ENCODE measurements at places on chromosomes 5 and 9.

GRCh38 chr5:50759526-50760270, 93.3 kb downstream of the PARP8 start:
- no peak for DNase-seq

- DNase-seq, result no peak
Observed at GRCh38 chr5:134637116-134637721, 4.6 kb upstream of the SAR1B start.

DNA sequence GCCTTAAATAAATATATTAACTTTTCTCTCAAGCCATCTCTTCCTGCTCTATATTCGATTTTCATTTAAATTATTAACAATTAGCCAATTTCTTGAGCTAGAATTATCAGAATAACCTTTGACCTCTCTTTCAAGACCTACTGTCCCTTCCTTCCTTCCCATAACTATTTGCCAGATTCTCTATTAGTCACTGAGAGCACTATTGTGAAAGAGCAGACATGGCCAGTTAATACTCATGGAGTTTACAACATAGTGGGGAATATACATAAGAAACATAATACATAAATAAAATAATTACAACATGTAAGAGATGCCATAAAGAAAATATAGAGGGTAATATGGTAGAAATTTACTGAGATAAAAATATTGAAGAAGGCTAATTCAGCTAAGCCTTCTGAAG, 72.1 kb upstream of the CHD1 start:
- peak; percentile 47 for DNase-seq

DNA sequence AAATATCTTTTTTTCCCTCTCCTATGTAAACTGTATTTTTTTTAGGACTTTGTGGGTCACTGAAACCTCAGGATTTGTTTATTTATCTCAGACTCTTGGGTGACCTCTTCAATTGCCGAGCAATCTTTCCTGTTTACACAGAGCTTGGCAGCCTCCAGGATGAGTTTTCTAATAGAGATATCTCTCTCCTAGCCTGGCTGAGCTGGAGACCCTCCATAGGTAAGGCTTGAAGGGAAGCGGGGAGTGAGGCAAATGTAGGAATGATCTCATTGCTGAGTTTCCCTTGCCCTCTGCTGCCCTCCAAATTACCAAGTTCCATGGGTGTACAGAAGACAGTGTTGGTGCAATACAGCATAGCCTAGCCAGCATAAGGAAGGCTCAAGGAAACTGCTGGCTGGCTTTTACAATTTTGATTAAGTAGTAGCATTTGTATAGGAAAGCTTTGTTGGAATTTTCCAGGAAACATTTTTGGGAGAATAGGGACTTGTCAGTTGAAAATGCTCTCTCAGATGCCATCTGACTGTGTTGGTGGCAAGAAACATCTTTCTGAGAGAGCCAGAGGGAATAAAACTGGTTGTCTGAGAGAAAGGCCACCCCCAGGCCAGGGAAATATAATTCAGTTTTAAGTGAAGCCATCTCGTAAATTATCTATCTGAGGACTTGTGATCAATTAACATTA, 116.0 kb downstream of the NMUR2 start:
- DNase-seq, result no peak

- DNase-seq, result no peak
Observed at GRCh38 chr5:125584140-125584520, 837.7 kb upstream of the ZNF608 start.

DNA sequence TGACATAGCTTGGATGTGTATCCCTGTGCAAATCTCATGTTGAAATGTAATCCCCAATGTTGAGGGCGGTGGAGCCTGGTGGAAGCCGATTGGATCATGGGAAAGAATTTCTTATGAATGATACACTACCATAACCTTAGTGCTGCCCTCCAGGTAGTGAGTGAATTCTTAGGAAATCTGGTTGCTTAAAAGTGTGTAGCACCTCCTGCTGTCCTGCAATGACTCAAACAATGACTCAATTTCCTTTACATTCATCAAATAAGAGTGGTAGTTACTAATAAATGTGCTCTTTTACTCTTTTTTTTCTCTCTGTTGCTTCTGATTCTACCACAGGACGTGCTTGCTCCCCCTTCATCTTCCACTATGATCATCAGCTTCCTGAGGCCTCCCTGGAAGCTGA, 1696.0 kb upstream of the CDH9 start:
- no peak for DNase-seq

DNA sequence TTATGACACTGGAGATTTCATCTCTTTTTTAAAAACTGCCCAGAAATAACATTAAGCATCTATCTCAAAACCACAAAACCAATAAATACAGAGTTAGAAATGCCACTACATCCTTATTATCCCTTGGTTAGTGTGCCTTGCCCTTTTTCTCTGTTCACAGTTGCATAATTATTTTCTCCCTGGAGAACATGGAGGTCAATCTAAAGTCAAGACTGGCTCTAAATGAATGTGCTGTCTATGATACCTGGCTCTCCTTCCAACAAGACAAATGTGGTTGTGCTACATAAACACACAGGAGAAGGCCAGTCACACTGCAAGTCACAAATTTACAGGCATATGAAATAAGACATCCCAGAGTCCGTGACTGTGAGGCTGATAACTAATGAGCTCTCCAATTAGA, 2.8 kb downstream of the FBN2 start:
- DNase-seq, result no peak

- peak; percentile 74 for DNase-seq
Observed at GRCh38 chr5:98770209-98770910, 3.1 kb upstream of the RGMB start.

DNA sequence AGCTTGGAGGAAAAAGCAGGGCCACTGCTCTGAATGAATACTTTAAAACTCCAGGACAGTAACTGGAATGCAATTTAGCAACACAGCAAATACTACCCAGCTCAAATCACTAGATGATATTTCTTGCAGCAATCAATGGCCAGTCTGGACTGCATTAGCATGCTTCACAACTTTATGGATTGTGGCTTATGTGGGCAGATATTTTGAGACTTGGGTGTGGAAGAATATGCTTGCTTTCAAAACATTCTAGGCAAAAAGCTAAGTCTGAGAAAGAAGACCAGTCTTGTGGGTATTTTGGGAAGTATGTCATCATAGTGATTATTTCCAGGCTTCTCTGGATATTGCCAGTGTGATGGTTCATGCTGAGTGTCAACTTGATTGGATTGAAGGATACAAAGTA, 3.1 kb downstream of the RANBP3L start:
- DNase-seq, result no peak

GRCh38 chr9:80556631-80557030, 984.9 kb downstream of the TLE4 start:
- DNase-seq, result no peak

- no peak for DNase-seq
Observed at GRCh38 chr5:158313027-158313732, 454.2 kb upstream of the CLINT1 start.

DNA sequence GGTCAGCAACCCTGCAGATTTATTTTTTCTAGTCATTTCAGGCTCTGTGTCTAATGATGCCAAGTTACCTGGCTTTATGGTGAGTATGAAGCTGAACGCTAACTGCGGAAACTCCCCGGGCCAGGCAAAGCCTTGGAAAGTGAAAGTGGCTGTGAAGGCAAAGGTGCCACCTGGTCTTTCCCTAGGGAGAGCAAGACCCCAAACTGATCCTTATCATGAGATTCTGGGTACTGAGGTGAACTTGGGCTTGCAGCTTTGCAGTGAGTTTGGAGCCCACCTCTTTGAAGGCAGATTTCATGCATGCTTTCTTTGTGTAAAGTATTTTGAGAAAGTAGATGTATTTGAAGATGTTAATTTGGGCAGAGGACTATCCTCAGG, 63.3 kb downstream of the CARTPT start:
- DNase-seq, result no peak

DNA sequence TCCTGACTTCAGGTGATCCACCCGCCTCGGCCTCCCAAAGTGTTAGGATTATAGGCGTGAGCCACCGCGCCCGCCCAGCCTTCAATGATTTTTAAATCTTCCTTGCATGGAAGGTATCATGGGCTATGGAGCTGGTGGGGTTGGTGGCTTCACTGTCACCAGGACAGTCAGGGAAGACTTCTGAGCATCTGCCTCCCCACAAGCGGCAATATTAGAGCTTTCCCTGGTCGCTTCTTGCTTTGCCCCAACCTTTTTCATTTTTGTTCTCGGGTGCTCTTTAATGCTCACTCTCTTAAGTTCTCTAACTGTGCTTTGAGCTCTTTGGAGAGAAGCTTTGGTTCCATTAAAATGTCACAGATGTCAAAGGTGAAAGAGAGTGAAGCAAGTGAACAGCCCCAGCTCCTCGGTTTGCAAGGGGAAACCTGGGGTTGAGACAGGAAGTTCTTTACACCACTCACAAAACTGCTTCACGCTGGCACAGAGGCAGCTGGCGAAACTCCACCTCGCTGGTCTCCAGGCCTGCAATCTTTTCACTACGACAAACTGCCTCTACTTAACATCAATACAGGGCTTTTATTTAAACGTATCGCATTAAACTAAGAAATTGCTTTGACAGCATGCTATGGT, 142.5 kb upstream of the RETREG1 start:
- DNase-seq, result peak; percentile 19

DNA sequence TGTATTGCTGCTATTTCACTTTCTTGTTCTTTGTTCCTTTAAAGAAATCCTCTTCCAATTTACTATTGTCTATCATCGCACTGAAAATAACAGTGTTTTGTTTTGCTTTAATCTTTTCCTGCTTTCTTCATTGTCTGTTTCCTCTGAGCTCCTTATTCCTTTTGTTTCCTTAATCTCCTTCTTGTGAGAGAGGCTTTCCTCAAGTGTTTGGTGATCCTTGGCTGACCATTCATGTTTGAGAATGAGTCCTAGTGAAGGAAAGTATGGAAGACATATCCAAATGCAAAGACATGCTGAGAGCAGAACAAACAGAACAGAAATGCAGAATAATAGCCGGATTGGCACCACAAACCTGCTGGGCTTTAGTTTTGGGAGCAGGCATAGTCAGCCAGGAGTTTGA, 42.0 kb upstream of the ENTREP1 start:
- peak; percentile 36 for DNase-seq

- DNase-seq, result peak; percentile 52
Observed at GRCh38 chr5:53430618-53431252, 49.7 kb upstream of the FST start.

- peak; percentile 21 for DNase-seq
Observed at GRCh38 chr5:17229313-17229712, 11.9 kb downstream of the BASP1 start.

DNA sequence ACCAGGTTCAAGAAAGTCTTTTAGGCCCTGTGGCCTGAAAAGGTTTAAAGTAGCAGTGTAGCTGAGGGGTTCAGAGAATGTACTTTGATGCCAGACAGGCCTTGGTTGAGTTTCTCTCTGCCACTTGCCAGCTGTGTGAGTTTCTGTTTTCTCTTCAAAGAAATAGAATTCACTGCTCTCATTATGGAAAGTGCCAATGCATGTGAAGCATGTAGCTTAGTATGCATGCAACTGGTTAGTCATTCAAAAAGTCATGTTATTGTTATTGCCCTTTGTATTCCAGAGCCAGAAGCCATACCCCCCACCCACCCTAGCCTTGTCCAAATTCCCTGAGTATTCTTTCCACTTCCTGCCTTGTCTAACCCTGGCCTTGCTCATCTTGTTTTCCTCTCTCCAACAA, 101.7 kb downstream of the ADRB2 start:
- peak; percentile 29 for DNase-seq

GRCh38 chr9:6630502-6631206, 14.9 kb downstream of the GLDC start:
- DNase-seq, result no peak

- no peak for DNase-seq
Observed at GRCh38 chr5:10673017-10673389, 88.0 kb downstream of the DAP start.

- peak; percentile 40 for DNase-seq
Observed at GRCh38 chr5:138369261-138369660, 16.8 kb downstream of the KDM3B start.

GRCh38 chr5:66553368-66553912, 42.8 kb upstream of the MAST4 start:
- no peak for DNase-seq

GRCh38 chr5:141807732-141808131, 70.5 kb downstream of the PCDH1 start:
- DNase-seq, result no peak

GRCh38 chr5:181047921-181048320, 7.9 kb downstream of the BTNL9 start:
- no peak for DNase-seq

GRCh38 chr5:32315221-32316014, 2.7 kb upstream of the MTMR12 start:
- DNase-seq, result no peak

GRCh38 chr9:135501261-135502167, 1.0 kb downstream of the MRPS2 start:
- no peak for DNase-seq

GRCh38 chr5:133897431-133897830, 71.0 kb downstream of the C5orf15 start:
- DNase-seq, result no peak

DNA sequence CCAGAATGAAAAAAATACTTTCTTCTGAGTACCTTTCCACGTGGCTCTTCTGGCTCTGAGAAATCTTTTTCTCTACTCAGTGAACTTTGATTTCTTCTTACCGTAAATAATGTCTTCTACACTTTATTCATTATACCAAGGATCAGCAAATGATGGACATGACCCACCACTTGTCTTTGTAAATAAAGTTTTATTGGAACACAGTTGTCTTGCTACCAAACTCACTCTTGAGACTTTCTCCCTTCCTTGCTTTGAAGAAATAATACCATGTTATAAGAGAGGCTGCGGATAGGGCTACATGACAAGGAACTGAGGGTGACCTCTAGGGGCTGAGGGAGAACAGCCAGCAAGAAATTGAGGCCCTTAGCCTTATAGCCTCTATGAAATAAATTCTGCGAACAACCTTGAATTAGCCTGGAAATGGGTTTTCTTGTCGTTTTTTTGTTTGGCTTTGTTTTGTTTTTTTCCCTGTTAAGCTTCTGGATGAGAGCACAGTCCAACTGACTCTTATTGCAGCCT, 212.5 kb downstream of the COMMD10 start:
- DNase-seq, result no peak

GRCh38 chr9:125908136-125908535, 161.0 kb downstream of the PBX3 start:
- no peak for DNase-seq

- no peak for DNase-seq
Observed at GRCh38 chr5:6728011-6728794, 15.0 kb downstream of the TENT4A start.

DNA sequence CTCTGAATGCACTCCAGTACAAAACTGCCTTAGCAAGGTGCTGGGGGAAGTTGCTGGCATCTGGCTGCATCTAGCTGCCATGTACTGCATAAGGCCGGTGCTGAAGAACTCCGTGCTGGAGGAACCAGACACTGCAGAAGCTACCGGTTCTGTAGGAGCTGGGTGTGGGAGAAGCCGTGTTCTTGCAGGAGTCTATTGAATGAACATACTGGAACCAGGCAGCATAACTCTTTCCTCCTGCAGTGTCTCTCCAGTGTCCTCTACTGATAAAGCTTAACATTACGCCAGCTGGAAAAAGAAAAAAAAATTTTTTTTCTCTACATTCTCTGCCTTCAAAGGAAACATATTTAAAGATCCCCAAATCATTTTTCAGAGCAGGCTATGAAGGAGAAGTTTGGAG, 38.5 kb downstream of the VPS13A start:
- DNase-seq, result peak; percentile 16

GRCh38 chr5:161261668-161262323, 284.7 kb downstream of the GABRB2 start:
- DNase-seq, result no peak

- no peak for DNase-seq
Observed at GRCh38 chr5:150574818-150575547, 65.5 kb upstream of the SYNPO start.
